Frontal cortex (tissue), 4 donors: ENCODE measurements at places on chromosomes 7 and 10. TPM values are rescaled to one million over a fixed set of nuclear protein-coding genes. Genes with fewer than 3 reads are reported as not detected.

The ZPBP gene
- total RNA-seq, result 0.41 TPM

The GSTO2 gene
- total RNA-seq, result 2.4 TPM

The FBXO24 gene
- 0.41 TPM for total RNA-seq

The TLX1 gene
- not detected for total RNA-seq

The TCAF2 gene
- under 0.01 TPM for total RNA-seq

The FAM25C gene
- not detected for total RNA-seq

DNA sequence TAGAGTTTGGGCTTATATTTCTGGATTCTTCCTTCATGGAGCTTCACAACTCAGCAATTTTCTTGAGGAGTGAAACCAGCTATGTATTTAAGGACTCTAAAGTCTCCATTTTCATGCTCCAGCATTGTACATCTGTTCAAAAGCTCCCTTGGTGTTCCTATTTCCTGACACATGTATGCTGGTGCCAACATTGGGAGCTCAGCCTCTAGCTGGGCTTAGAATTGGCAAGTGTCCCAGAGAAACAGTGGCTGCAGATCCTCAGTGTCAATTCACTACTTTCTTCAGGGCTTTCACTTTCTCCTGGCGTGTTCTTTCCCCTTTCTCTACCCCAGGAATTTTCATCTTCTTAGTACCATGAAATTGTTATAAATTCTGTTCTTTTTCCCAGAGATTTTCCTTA lies 103.1 kb downstream of the ZNF467 start:
- peak; percentile 42 for DNase-seq

- DNase-seq, result no peak
These were observed 220.9 kb upstream of the HABP2 start for GRCh38 chr10:113331961-113332360.

DNA sequence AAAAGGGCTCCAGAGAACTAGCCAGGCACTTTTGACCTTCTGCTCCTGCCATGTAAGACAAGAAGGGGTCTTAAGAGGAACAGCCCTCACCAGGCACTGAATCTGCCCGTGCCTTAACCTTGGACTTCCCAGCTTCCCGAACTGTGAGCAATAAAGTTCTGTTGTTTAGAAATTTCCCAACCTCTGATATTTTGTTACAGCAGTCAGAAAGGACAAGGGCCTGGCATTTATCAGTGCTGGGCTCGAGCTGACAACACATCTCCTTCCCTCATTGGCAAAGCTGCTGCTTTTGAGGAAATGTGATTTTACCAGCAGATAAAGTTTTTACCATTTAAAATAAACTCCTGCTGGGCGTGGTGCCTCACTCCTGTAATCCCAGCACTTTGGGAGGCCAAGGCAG lies 103.5 kb downstream of the GPR26 start:
- DNase-seq, result no peak

GRCh38 chr10:79249186-79250121 lies 97.8 kb upstream of the PPIF start:
- DNase-seq, result no peak

- no peak for DNase-seq
These were observed 127.7 kb downstream of the ELMO1 start for GRCh38 chr7:37320848-37321468.

DNA sequence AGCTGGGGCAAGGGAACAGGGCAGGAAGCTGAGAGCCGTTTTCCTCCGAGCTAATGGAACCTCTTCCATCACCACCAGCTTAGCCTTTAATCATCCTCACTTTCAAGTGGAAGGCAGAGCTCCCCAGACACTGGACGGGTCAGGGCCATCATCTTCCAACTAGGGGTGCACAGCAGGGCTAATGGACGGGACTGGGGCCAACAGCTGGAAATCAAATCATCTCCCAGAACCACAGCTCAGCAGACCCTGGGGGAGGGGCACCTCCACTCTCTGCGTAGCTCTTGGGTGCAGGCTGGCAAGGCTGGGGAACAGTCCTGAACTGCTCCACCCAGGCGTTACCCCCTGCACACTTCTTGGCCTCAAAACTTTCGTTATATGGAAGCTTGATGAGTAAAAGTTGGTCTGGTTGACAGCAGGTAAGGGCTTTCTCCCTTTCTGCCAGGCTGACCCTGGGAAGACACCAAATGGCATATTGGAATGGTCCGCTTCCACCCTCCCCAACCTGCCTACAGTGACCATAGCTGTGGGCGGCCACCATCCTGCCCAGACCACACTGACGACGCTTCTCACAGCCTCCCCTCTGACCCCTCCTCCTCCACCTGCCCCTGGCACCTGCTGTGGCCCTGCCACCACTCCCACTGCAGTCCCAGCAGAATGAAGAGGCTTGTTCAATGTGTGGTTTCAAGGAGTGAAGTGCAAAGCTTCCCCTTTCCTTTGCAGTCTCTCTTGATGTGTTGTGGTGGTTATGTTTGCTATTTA lies 51.7 kb upstream of the RET start:
- DNase-seq, result no peak

GRCh38 chr10:106284802-106285587 lies 879.5 kb downstream of the SORCS1 start:
- no peak for DNase-seq

- DNase-seq, result no peak
These were observed 374.9 kb upstream of the PODXL start for GRCh38 chr7:131931370-131931769.

DNA sequence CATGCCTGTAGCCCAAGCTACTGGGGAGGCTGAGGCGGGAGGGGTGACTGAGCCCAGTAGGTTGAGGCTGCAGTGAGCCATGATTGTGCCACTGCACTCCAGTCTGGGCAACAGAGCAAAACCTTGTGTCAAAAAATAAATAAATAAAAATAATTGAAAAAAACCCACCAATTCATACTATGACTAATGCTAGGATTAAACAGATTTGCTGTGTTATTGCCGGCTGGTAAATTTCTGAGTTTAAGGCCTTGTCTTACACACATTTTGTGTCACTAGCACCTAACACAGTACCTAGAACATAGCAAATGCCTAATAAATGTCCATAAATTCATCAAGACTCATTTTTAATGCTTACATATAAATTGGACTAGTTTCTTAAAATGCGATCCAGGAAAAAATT lies 8.7 kb downstream of the ESYT2 start:
- no peak for DNase-seq

GRCh38 chr10:87720665-87721064 lies 61.0 kb downstream of the PAPSS2 start:
- DNase-seq, result no peak

GRCh38 chr7:111174510-111174909 lies 83.6 kb downstream of the LRRN3 start:
- DNase-seq, result no peak

GRCh38 chr10:89543841-89544240 lies 8.4 kb upstream of the SLC16A12 start:
- no peak for DNase-seq

DNA sequence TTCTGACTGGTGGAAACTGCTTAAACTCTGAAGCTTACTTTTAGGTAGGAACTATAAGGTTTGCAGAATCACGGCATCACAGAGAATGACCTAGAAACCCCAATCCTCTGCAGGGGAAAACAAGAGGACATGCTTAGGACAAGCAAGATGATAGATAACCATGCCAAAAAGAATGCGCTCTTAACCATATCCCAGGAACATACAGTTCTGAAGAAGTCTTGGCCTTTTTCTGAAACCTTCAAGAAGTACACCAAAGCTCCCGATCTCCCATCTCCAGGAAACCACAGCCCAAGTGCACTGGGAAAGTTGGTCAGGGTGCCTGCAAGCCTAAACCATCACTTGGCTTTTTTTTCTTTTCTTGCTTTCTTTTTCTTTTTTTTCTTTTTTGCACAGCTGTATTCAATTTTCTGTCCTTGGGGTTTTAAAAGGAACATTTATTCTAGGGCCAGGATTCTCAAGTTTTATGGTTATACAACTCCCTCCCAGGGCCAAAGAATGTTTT lies 12.2 kb upstream of the SVIL start:
- DNase-seq, result no peak

DNA sequence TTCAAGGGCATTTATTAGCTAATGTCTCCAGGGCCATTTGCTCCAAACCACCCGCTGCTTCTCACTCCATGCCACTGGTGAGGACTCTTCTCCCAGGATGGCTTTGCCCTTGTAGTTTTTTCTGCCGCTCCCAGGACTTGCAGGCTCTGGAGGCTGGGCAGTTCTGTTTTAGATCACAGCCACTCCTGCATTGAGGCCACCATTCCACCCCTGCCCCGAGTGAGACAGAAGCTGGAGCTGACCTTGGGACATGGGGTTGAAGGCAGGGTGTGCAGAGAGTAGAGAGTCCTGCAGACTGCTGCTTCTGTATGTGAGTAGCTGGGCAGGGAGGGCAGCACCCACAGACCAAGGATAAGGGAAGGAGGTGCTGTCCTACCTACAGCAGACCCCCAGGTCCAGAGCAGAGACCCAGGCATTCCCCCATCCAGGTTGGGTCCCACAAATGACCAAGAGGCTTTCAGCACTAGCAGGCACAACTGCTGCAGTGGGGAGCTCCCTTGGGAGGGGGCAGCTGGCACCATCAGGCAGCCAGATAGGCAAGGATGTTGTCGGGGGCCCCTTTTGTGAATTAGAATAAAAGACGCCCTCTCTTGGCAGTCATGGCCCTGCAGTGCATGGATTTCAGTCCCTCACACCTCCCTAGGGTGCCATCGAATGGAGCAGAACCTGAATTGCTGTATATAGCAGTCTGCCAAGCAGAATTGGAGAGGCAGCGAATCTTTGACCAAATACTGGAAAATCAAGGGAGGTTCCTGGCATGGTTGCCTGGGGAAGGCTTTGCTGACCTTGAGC lies 22.7 kb upstream of the ADCYAP1R1 start:
- no peak for DNase-seq

DNA sequence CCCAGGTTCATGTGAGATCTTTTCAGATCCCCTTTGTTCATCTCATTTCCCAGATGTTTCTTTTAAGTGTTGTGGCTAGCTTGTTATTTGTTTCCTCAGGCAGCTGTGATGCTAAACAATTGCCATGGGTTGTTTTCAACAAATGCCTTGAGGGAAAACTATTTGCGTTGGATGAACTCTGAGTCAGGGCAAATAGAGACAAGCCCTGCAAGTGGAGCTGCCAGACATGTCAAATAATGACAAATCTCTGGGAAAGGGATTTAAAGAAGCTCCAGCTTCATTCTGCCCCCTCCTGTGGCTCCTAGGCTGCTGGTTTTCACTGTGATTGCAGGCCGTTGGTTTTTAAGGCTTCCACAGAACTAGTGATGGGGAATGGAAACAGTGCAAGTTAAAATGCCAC lies 272.4 kb upstream of the SP8 start:
- no peak for DNase-seq
